ENCODE measurements at places on chromosomes 1 and 21.
A peak's percentile ranks its signal among the peaks of the same experiment; 100 is the strongest.

- peak; percentile 87 for DNase-seq
Measured at GRCh38 chr1:224615861-224616755, at the start of gene CNIH3. TSS of gene CNIH3 (plus strand) at chr1:224616317. CDS start at chr1:224617175, 858 bp downstream.

- no peak for DNase-seq
Measured at GRCh38 chr1:29504196-29504595, 267.9 kb downstream of the PTPRU start.

- peak; percentile 62 for DNase-seq
Measured at GRCh38 chr1:110196917-110197765, 13.0 kb upstream of the KCNC4 start.

- no peak for DNase-seq
Measured at GRCh38 chr1:165063181-165063965, 293.1 kb downstream of the LMX1A start.

DNA sequence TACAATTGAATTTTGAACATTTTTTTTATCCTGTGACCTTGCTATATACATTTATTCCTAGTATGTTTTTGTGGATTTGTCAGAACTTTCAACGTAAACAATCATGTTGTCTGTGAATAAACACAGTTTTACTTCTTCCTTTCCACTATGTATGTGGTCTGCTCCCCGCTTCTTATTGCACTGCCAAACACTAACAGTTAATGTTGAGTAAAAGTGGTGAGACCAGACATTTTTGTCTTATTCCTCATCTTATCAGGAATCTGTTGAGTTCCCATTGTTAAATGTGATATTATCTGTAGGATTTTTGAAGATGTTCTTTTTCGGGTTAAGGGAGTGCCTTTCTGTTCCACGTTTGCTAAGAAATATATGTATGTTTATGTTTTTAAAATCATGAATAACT lies 45.9 kb downstream of the CAMSAP2 start:
- no peak for DNase-seq

GRCh38 chr1:113219377-113219776 lies 146.4 kb downstream of the LRIG2 start:
- peak; percentile 10 for DNase-seq

GRCh38 chr1:182446033-182446669 lies 3.8 kb upstream of the RGSL1 start:
- DNase-seq, result peak; percentile 45

DNA sequence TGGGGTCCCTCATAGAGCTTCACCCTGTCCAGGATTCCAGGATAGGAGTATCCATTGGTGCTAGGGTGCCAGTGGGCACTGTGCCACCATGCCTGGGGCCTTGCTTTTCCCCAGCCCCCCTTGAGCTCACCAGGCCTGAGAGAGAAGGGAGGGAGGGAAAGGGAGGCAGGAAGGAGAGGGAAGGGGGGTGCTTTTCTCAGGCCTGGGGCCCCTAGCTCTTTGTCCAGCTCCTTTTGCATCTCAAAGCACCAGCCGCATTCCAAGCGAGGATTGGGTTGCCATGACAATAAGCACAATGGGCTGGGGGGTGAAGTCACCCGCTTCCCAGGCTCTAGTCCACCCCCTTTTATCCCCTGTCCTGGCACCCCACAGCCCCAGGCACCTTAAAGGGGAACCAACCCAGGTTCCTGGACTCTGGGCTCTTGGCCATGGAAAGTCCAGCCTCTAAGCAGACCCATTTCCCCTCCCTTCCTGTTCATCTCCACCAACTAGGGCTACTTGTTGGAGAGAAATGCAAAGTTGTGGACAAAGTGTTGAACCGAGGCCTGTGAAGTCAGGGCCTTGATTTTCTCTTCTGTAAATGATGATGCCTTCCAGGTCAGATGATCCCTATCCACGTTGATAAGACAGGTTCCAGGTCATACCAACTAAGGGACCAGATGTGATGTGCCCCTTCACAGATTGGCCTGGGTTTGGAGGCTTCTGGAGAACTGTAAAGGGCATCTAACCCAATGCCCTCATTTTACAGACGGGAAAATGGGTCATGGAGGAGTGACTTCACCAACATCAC lies 11.4 kb downstream of the THBS3 start:
- DNase-seq, result no peak

DNA sequence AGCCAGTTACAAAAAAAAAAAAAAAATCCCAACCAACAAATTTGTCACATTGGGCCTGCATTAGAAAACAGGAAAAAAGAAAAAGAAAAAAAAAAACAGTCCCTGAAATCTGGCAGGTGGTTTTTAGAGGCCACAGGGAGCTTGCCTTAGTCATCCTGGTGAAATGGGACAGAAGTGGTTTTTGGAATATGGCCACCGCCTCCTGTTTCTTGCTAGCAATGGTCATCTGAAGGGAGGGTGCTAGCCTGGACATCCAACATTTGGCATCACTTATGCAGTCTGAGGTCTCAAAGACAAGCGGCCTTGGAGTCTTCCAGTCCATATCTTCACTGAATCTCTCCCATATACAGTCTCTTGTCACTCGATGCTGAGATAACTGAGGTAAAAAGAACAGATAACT lies 20.1 kb upstream of the NKAIN1 start:
- DNase-seq, result no peak

DNA sequence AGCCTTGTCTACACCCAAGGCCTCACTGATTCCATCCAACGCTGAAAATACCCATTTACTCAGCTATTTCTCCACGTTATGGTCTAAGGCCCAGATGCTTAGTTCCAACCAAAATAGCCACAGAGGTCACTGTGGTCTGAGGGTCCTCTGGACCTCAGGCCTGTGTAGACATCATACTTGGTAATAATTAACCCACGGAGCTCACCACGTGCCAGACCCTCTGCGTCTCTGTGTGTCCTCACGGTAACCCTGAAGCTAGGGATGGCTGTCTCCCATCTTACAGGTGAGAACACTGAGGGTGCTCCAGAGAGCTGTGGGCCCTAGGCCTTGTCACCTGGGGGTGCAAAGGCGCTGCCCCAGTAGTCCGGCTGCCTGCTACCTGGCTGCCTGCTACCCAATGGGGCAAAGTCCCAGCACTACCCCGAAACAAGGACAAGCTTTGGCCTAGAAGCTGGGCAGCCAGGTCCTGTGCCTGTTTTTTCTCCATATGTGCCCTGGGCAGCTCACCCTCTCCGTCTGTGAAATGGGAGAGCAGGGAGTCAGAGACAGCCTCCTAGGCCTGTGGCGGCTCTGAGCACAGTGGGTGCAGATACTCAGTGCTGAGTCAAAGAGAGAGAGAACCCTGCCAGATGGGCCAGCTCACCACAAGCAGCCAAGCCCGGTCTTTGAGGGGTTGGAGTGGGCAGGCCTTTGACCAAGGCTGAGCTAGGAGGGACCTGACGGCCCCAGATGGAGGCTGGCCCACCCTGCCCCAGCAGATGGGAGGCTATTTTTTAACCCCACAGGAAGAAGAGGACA lies 17.0 kb upstream of the RUNX3 start:
- no peak for DNase-seq

DNA sequence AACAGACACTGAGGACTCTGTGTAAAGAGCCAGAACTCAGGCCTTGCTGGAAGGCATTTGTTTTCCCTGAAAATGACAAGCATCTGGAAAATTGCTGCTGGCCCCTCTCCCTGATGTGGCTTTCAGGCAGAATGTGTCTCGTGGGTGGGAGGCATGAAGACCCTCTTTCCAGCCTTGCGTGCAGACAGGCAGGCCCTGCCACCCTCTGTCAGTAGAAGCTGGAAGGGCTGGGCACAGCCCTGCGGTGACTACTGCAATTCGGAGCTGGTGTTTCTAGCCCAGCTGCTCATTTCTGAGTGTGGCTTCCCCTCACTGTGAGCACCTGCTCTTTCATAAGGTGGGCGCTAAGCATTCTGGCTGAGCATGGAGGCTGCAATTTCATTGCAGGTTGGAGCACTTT lies 349.9 kb downstream of the PTPRU start:
- no peak for DNase-seq

DNA sequence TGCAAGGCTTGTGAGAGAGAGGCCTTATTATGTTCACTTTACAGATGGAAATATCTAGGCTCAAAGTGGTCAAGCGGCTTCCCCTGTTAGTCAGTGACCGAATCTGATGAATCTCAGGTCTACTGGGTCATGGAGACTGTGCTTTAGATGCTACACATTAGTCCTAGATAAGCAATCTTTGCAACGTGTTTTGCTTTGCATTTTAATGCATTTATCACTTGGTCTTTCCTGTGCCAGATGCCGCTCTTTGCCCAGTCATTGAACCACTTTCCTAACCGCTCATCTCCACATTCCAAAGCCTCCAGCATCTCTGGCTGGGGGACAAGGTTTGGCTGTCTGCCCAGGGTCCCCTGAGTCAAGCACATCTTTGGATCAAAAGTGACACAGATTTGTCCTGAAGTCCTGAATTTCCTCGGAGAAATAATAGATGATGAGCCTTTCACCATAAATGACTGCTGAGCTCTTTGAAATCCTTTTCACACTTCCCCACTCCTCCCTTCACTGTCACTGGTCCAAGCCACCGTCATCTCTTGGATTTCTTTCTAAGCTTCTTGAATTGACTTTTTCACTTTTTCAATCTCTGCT lies 96.0 kb upstream of the USP24 start:
- no peak for DNase-seq

- DNase-seq, result no peak
Measured at GRCh38 chr1:22216966-22217365, 74.1 kb upstream of the WNT4 start.

DNA sequence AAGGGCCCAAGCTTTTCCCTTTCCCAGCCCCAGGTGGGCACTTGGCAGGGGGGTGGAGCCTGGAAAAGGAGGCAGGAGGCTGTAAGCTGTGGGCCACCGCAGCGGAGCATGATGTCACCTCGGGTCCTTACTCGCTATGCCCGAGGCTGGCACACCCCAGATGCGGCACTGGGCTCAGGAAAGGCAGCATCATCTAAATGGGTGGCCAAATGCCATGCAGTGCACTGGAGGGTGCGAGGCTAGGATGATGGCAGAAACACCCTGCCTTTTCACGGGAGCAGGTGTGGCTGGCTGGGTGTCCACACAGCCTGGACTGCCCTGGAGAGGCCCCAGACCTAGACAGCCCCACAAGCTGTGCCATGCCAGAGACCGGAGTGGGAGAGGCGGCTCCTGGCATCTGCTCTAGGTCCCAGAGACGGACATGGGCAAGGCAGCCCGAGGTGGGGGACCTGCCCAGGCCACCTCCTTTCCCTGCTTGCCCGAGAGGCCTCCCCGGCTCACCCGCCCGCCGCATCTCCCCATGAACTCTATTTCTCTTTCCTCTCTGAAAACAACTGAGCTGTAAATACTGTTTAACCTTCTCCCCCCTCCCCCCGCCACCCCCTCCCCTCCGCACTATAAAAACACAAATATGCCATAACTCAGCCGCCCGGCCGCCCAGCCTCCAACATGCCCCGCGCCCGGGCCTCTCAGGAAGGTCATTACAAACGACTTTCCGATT lies 124.7 kb downstream of the CASZ1 start:
- no peak for DNase-seq

DNA sequence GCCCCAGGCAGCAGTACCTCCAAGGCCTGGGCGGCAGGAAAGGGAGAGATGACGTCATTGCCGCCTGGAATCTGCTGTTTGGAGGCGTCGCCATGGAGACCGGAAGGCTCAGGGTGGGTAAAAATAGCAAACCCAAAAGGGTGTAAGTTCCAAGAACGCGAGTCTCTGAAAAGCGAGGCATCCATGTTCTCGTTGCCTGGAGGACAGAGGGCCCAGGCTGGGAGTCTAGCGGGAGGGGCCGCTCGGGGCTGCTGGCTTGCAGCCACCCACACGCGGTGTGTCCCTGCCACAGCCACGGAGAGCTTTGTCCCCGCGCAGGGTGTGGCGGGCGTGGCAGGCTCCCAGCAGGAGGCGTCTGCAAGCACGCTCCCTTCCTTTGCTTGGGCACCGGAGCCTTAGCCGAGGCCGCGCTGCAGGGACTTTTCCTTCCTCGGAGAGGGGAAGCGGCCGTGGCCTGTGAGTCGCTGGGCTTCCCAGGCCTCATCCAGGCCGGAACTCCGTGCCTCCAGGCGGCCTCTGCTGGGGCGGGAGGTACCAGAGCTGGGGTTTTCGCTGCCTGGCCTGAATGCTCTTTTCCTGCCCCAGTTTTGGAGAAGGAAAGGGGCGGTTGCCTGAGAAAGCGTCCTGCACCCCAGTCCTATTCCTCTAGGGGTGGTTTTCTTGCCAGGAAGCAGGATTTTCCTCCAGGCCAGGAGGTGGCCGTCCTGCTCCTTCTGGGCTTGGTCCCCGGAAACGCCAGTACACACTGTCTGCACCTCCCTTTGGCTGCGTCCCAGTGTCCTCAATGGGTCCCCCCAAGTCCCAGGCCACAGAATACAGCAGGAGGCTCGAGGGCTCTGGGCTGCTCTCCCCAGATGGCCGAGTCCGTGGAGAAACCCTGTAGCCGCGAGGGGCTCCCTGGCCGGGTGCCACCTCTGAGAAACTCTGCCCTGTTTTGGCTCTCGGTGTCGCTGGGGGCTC lies 15.3 kb upstream of the SKI start:
- peak; percentile 50 for DNase-seq

DNA sequence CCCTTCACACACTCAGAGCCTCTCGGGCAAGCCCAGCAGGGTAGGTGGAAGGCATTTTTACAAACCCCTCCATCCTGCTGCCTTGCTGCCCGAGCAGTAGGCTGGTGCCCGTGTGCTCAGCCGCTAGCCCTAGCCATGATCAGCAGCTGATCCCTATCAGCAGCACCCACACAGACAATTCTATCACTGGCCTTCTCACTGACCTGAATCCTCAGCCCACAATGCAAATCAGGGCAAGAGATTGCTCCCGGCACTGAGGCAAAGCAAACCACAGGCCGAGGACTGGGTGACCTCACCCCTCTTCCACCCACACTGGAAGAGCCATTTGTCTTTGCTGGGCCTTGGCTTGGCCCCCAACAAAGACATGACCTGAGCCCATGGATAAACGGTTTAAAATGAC lies 895 bp upstream of the PDZK1 start:
- no peak for DNase-seq

DNA sequence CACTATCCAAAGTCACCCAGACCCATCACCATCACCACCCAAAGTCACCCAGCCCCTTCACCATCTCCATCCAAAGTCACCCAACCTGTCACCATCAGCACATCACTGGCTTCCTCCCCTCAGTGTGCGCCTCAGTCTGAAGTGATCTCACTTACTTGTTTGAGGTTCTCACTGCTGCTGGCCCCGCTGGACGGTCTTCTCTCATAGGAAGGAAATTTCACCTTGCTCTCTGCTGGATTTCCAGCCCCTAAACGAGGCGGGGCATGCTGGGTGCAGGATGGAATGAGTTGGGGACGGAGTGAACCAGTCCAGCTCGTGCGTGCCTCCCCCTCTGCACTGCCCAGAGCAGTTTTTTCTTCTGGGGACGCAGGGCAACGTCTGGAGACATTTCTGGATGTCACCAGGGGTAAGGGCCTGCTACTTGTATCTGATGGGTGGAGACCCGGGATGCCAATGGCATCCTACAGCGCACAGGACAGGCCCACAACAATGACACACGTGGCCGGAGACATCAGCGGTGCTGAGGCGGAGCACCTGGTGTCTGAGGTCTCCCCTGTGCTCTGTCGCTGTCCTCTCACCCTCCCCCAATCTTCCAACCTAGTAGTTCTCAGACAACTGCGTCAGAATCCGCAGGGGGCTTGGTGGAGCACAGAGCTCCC lies 38.6 kb downstream of the PDE9A start:
- no peak for DNase-seq
